ENCODE measurements at places on chromosomes 5 and 9.

- no peak for DNase-seq
Measured at GRCh38 chr9:116574027-116574679, 113.0 kb upstream of the TRIM32 start.

- DNase-seq, result no peak
Measured at GRCh38 chr5:13662626-13663025, 281.9 kb downstream of the DNAH5 start.

DNA sequence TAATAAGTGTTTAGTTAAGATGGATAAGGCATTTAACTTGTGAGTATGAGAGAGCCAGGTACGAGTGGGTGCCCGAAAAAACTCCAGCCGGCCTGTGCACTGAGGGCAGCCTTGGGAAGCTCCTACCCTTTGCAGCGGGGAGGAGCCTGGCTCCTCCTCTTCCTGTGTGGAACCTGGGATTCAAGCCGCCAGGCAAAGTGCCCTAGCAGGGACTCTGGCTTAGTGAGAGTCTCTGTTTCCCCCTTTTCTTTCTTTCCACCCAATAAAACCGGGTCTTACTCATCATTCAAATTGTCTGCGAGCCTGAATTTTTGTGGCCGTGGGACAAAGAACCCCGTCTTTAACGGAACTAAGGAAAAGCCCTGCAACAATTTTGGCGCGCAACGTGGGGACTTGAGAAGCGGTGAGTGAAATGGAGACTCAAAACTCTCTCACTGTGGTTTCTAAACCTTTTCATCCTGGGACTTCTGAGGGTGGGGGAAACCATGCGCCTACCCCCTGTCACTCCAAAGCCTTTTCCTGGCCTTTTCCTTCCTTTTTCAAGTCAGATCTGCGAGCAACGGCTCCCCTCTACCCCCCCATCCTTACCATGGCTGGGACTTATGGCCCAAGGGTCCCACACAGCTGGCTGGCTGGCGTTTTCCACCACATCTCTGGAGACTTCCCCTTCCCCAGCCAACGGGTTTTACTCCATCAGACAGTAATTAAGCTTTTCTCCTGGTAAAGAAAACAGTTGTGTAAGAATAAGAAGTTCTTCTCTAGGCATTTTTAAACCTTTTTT, 535.7 kb upstream of the ACO1 start:
- DNase-seq, result no peak

DNA sequence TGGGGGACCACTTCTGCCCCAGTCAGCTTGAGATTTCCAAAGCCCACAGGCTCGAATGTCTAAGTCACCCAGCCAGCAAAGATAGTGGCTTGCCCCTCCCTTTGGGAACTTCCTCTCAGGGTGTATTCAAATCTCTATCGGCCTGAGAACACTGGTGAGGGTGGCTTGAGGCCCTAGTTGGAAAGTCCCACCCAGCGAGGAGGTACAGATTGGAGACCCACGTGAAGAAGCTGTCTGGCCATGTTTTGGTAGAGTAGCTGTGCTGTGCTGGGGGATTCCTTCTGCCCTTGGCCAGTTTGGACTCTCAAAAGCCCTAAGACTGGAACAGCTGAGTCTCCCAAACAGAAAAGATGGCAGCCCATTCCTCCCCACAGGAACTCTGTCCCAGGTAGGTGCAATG, 172.7 kb upstream of the RIOK2 start:
- no peak for DNase-seq

GRCh38 chr9:27566118-27566517, 7.2 kb downstream of the C9orf72 start:
- DNase-seq, result no peak

DNA sequence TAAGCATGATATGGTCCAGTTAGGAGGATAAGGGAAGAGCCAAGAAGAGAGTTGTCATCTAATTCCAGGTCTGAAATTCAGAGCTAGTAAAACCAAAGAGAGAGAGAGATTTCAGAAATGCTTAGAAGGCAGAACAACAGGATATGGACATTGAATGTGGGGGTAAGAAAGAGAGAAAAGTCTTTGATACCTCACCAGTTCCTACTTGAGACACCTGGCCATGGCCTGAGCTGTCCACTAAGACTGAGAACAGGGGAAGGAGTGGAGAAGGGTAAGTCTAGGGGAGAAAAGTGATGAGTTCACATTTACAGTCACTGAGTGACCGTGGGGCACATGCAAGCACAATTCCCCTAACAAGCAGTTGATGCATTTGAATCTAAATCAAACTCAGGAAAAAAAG, 35.5 kb downstream of the TIMD4 start:
- no peak for DNase-seq

- no peak for DNase-seq
Measured at GRCh38 chr5:163496286-163496685, 9.1 kb upstream of the MAT2B start.

DNA sequence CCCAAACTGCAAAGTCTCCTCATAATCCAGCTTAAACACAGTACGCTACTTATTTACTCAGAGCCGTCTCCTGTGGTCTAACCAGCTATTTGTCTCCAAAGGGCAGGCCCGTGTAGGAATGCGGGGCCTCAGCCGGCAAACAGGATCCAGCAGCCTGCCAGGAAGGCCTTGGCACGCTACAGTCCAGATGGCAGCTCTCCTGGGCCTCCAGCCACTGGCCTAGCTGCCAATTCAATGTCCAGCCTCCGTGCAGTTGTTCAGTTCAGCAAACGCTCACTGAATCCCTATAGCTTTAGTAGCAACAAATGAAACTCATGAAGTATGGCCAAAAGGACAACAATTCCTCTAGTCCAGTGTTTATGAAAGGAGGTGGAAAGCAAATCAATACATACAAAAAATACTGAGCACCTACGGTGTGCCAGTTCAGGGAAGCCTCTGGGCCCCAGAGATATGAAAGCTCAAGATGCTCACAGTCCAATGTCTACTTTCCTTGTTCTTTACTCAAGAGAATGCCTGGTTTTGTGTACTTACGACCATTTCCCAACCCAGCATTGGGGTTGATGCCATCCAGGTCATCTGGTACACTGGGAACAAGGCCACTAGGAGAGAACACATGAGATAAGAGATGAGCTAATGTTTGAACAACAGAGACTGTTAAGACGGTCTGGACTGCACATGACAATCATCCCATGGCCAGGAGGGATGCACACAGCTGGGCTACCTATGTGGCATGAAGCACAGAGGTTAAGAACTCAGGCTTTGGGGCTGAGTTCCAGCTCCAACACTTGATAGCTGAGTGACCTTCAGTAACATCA, 8.3 kb downstream of the CDK5RAP2 start:
- no peak for DNase-seq

DNA sequence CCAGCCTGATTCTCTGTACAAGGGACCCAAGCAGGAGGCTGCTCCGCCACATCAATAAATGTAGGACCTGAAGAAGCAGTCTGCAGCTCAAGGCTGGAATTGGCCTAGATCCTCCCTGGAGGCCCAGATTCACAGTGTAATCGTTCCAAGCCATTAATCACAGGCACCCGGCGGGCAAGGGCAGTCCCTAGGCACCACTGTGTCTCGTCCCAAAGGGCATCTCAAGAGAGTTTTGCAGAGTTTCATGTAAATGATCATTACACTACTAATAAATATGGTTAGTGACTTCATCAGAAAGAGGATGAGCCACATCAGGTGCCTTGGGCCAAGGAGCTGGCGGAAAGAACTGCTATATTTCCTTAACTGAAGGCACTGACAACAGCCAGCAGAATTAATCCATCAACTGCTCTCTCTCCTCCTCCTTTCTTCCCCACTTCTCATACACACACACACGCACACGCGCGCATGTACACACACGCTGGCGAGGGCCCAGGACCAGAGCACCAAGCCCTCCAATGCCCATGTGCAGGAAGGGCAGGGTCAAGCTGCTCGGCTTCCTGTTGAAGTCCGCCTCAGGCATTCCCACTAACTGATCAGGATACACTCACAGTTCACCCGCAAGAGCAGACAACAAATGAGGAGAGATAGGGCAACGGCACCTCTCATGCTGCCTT, 33.9 kb downstream of the GNAQ start:
- DNase-seq, result no peak

DNA sequence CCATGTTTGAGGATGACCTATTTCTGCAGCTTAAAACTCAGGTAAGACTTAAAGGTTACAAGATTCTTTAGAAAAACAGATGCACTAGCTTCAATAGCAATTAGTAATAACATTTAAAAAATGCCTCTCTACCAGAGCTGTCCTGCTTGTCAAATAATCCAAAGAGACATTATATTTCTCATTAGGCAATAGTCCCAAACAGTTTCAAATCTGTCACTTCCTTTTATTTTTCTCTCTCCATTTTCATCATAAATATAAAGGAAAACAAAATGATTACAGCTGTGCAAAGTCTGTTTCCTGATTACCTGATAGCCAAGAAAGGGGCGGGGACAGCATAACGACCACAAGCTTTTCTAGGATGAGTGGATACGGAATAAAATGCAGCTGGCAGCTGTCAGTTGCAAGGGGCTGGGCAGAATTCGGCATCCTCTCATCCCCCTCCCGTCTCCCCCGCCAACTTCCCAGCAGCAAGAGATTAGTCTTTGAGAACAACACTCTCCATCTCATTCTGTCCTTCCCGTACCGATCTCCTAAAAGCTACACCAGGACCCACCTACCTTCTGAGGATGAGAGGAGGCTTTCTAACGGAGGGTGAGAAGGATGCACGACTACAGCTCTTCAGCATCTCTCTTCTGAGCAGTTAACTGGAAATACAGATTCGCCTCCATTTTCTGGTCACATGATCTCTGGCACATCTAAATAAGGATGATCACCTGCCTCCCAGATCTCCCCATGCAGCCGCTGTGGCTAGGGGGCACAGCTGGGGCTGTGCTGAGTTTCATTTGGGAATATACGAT, 72.5 kb upstream of the PCA3 start:
- no peak for DNase-seq

DNA sequence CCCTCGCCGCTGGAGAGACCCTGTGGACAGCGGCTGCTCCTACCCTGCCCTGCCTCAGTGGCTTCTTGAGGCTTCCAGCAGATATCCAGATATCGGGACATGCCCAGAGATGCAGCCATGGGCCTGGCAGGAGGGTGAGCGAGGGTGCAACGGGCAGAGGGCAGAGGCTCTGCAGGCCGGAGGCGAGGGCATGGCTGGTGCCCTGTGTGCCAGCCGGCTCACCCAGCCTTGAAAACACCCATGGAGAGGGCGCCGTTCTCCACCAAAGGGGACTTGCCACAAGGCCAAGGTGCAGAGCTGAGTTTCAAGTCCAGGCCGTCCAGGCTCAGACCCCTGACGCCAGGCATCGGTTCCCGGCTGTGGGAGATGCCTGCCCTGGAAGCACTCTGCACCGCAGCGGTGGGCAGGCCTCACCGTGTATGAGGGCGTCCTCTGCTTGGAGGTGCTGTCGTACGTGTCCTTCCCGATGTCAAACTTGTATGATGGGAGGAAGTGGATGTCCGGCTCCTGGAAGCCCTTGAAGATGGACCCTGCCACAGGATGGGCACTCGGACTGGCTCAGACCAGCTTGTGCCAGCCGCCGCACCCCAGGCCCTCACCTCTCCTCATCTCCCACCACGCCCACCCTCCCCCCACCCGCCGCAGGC, 8.9 kb downstream of the INPP5E start:
- no peak for DNase-seq

DNA sequence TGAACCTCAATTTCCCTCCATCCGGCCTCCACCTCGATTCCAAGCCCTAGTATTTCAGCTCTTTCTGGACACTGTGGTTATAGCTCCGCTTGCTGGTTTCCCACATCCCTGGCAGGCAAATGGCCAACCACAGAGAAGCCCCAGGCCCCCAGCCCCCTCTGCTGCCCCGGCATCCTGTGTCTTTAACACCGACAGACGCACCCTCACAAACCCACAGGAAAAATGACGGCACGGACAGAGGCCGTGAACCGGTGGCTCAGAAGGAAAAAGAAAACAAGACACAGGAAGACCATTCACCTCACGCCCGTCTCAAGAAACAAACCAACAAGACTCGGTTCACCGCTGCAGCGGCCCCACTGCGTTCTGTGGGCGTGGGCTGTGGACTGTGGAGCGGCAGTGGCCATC, 1.5 kb upstream of the CLIC3 start:
- peak; percentile 42 for DNase-seq

Measured in central memory CD4-positive, alpha-beta T cell (primary cell).